SK-N-MC (cell line): ENCODE measurements at places on chromosomes 16 and 17.

GRCh38 chr16:90046122-90046970 is 27.1 kb upstream of the DBNDD1 start:
- DNase-seq, result no peak

DNA sequence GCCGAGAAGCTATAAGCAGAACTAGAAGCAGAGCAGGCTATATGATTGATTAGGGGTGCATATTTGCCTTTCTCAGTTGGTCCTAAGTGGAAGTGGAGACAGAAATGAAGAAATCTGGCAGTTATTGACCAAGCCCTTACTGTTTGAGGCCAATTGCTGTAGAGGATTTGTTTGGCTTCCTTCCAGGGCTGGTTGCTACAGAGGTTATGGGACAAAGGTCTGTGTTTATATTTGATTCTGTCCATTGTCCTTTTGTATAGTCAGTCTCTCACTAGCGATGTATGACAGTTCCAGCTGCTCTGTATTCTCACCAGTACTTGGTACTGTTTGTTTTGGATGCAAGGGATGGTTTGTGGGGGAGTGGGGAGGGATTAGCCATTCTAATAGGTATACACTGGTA is 7.3 kb upstream of the ALOX15 start:
- DNase-seq, result no peak

- DNase-seq, result no peak
Measured at GRCh38 chr17:57674894-57675293, 70.2 kb downstream of the CCDC182 start.

DNA sequence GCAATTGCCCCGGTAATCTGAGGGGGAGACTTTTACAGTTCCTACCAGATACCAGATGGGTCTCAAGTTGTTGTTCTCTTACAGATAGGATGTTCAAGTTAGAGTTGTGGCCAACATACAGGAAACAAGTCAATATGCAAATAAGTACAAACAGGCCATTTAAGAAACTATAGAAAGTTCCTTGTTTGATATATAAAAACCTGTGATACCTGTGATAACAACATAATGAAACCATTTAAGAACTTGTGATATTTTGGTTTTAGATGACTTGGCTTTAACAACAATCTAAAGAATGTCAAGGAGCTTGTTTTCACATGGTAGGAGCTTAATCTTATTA is 16.8 kb downstream of the CDR2 start:
- DNase-seq, result no peak

- DNase-seq, result no peak
Measured at GRCh38 chr16:2037647-2038381, 9.8 kb downstream of the NTHL1 start.

- no peak for DNase-seq
Measured at GRCh38 chr16:61993108-61993507, 43.1 kb downstream of the CDH8 start.

- no peak for DNase-seq
Measured at GRCh38 chr16:88922114-88922825, 54.7 kb downstream of the CBFA2T3 start.

GRCh38 chr16:83343935-83344366 is 463.8 kb upstream of the HSBP1 start:
- no peak for DNase-seq

DNA sequence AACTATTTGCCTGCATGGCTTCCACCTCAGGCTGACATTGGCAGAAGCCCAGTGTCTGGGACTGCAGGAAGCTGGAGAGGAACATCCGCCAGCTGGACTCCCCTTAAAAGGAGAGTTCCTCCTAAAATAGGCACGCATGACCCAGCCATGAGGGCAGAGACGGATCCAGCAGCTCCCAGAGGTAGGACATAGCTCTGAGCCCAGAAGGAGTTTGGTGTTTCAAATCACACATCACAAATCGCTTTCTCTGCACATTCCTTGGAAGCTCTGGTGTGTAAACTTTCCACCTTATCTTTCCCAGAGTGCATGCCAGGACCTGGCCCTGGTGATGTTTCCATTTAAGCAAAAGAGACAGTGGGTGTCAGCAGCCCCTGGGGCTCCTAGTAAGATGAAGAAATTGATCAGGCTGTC is 231.1 kb upstream of the CDH5 start:
- no peak for DNase-seq

- no peak for DNase-seq
Measured at GRCh38 chr16:75836347-75837010, 110.2 kb upstream of the CPHXL start.

- no peak for DNase-seq
Measured at GRCh38 chr16:68401871-68402747, 46.2 kb downstream of the SMPD3 start.

GRCh38 chr16:31467151-31467773 is 4.7 kb upstream of the TGFB1I1 start:
- no peak for DNase-seq

- no peak for DNase-seq
Measured at GRCh38 chr17:29588562-29589411, 661 bp downstream of the GIT1 start.

DNA sequence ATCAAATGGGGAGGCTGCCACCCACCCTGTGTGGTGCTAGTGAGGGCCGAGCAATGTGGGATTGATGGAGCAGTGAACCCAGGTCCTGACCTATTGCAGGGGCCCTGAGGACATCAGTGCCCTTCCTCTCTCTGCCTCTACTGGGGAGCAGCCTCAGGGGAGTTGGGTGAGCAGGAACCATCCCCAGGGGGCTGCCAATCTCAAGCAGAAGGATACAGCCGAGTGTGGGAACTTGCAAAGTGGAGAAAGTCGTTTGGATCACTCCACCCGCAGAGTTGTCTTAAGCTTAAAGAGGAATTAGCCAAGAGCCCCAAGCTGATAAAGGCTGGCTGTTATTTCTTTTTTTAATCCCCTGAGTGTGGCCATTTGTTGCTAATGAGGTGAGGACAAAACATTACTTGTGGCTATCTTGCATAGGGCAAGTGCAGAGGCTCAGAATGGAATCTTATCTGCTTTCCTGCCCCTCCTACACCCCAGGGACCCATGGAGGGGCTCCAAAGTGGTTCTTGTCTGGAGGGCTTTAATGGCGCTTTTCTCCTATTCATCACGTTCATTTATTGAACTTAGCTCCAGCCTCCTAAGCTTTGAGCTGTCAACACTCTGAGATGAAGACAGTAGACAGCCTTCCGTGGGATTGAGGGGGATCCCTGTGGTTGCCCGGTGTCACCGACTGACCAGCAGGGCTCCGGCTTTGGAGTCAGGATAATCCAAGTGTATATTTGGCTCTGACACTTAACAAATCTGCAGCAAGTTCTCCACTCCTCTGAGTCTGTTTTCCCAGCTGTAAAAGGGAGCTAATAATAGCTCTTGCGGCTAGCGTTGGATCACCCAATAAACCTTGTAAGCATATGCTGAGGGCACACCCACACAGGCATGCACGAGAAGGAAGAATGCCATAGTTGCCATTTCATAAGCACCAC is 45.1 kb downstream of the MYH11 start:
- DNase-seq, result peak; percentile 0

DNA sequence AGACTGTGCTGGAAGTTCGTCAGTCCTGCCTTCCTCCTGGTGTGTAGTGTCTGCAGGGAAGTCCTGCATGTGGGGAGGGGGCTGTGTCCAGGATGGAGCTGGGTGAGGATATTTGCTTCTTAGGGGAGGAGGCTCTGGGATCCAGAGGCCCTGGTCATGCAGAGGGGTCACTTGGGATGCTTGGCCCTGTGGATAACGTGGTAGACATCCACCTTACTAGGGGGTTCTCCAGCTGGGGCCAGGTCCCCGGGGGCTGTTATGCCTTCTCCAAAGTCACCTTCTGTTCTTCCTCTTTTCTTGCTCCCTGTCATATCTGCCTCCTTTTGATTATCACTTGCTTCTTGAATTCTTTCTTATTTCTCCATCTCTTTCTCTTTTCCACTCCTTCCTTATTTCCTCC is 43.8 kb downstream of the SLC6A2 start:
- DNase-seq, result no peak

DNA sequence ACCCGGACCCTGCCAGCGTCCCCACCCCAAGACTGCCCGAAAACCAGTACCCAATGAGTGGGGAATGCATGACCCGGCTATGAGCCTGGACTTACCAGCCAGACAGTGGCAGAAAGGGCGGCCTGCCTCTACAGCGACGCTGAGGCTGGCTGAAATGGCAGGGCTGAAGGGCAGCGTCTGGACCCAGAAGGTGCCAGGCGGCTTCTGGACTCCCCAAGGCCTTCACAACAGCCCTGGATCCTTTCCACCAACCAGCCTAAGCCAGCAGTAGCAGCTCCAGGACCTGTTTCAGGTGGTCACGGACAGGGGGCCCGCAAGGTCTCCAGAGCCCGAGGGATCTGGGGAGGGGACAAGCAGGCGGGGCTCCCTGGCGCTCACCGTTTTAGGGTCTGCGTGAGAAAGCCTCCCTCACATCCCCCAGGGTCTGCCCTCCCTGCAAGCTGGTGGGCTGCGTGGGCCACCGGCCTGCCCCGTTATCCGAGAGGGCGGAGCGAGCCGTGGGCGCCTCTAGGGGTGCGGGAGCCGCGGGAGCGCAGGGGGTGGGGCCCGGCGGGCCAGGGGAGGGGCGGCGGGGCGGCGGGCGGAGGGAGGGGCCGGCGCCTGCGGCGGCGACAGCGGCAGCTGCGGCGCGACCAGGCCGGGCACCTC is at the start of gene RIPOR1:
Gene RIPOR1, plus strand, starts transcription at position 608 of the 648 bp plus-strand sequence. CDS start 9,618 bp downstream, outside the sequence.
- DNase-seq, result no peak

DNA sequence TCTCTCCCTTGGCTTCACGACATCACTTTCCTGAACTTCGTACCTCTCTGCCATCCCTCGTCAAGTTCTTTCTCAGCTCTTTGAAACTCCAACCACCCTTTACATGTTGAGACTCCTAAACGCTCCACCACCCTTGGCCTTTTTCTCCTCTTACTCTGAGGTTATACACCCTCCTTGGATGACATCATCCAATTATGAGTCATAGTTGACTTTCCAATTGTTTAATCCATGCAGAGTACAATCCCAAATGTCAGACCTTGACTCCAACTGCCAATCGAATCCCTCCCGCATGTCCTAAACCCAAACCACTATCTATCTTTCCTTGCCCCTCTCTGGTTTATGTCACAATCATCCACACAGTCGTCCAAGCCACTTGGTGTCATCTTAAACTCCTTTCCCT is 18.4 kb upstream of the C16orf82 start:
- DNase-seq, result no peak

GRCh38 chr17:81436294-81436849 is 41.1 kb downstream of the BAHCC1 start:
- no peak for DNase-seq

GRCh38 chr17:76867578-76868175 is 527 bp upstream of the MGAT5B start:
- no peak for DNase-seq

- DNase-seq, result peak; percentile 86
Measured at GRCh38 chr16:72927199-72928089, 120.5 kb downstream of the ZFHX3 start.

- no peak for DNase-seq
Measured at GRCh38 chr17:1994707-1995106, 30.4 kb downstream of the RTN4RL1 start.

GRCh38 chr17:22278302-22279275 is 586.3 kb downstream of the KCNJ18 start:
- DNase-seq, result no peak

DNA sequence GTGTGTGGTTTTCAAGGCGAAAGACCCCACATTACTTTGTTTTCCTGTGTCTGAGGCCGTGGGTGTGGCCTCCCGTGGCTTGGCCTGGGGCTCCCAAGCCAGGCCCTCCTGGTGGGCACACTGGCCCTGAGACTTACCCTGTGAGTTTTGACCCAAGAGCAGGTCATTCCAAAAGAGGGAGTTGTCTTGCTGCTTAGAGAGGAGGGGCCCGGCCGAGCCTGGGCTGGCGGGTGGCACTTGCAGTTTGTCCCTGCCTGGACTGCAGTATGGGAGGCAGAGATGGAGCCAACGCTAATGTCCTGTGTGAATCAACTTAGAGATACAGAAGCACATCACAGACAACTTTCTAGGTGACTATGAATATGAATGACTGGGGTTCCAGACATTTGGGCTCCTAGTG is 22.7 kb downstream of the PLEKHG4 start:
- DNase-seq, result no peak

DNA sequence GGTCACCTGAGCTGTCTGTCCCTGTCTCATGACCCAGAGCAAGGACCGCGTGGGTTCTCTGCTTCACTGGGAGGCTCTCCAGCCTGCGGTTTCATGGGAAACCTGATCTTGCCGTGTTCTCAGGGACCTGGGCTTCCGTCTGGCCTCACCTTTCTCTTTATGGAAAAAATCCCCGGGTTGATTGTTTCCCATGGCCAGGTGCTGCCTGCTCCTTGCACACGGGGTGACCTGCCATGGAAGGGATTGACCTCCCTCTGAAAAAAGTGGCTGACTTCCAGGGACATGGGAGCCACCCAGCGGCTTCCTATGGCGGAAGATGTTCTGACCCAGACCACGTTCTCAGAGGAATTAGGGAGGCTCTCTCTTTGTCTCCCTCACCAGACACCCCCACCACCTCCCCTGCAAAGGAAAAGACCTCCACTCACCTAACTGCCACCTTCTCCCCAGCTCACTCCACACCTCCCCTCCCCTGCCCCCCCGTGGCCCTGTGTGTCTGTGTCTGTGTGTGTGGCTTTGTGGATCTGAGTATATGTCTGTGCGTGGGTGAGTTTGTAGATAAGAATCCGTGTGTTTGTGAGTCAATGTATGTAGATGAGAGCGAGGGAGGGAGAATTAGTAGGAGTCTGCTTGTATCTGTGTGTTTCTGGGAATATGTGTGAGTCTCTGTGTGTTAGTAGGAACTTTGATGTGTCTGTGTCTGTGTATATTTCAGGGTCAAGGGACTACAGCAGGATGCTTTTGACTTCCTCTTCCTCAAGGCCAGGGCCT is 154.6 kb downstream of the NTN1 start:
- no peak for DNase-seq

DNA sequence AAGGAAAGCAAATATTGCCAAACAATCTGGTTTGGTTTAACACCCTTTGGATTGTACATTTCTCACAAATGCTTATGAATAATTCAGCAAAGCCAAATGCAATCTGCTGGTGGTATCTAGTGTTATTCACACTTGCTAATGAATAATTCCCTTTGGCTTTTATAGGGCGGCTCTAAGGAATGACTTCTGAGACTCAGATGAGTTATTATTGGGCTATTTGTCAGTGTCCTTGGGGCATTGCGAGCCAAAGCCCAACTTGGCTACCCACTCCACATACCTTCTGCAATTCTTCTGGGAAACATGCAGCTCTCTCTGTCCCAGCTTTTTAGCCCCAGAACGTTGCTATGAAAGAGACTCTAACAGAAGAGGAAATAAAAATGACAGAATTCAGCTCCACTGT is 41.1 kb downstream of the FTO start:
- no peak for DNase-seq

- no peak for DNase-seq
Measured at GRCh38 chr16:88599825-88600538, 29.8 kb downstream of the ZC3H18 start.

GRCh38 chr17:77127735-77128361 is 12.9 kb upstream of the SEC14L1 start:
- DNase-seq, result no peak

- DNase-seq, result no peak
Measured at GRCh38 chr17:43388359-43389045, 10.3 kb upstream of the ARL4D start.

- DNase-seq, result no peak
Measured at GRCh38 chr16:47197536-47198179, 53.9 kb upstream of the NETO2 start.

GRCh38 chr17:79836972-79837887 is 2.0 kb downstream of the CBX4 start:
- DNase-seq, result no peak

- no peak for DNase-seq
Measured at GRCh38 chr16:51445250-51445649, 294.2 kb upstream of the SALL1 start.

GRCh38 chr17:62078009-62078408 is 12.9 kb upstream of the MED13 start:
- no peak for DNase-seq
